ENCODE measurements at places on chromosomes 13 and 19. TPM values are rescaled to one million over a fixed set of nuclear protein-coding genes. Genes with fewer than 3 reads are reported as not detected.

The CYP2A6 gene
- not detected for polyA plus RNA-seq

The SIGLEC12 gene
- 0.14 TPM for polyA plus RNA-seq

- no peak for DNase-seq
These were observed 864.1 kb downstream of the PCDH17 start for GRCh38 chr13:58495668-58496067.

GRCh38 chr13:51825681-51826254 lies 19.2 kb downstream of the TMEM272 start:
- DNase-seq: no peak

GRCh38 chr13:71255633-71256032 lies 611.4 kb downstream of the DACH1 start:
- no peak for DNase-seq

DNA sequence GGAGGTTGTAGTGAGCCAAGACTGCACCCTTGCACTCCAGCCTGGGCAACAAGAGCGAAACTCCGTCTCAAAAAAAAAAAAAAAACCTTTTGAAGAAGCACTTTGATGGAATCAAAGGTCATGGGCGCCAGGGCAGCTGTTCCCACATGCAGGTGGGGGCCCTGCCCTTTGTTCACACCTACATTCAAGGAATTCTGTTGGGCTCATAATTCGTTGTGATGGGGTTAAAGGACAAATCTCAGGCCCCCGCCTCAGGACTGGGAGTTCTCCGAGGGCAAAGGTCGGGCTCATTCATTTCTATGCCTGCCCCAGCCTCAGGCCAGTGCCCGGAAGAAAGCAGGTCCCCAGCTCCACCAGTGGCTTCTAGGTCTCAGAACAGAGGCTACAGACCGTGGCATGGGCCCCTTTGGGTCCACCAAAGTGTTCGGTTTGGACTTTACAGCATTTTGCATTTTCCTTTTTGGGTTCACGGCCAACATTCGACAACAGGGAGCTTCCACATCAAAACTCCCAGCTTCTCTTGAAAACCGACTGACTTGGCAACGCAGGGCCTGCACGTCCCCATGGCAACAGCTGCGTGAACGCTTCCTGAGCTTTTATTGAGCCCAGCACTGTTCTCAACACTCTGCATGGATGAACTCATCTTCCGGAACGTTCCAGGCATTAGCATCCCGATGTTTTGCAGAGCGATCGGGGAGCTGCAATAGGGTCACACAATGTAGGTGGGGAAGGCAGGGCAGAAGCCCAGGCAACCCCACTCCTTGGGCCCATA lies 10.1 kb upstream of the GTF2F1 start:
- peak; percentile 83 for DNase-seq

DNA sequence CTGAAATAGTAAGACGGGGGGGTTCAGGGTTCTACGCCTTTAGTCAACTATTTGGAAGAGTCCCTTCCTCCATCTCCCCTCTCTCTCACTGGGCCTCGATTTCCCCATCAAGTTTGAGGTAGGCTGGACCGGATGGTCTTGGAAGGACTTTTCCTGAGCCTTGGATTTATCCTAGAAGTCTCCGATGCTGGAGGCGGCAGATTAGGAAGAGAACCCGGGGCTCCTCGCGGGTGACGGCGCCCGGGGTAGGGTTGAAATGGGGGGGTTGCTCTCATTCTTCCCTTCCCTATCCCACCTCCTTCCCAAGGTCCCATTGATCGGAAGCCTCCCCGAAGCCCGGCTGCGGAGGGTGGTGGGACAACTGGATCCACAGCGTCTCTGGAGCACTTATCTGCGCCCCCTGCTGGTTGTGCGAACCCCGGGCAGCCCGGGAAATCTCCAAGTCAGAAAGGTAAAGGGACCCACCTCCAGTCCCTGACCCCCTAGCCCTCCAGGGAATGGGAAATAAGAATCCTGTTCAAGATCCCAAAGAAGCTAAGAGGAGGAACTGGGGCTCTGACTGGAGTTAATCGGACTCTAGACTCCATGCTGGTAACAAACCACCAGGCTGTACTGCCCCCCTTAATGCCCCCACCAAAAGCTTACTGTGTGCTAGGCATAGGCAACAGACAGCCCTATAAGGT lies 781 bp downstream of the QPCTL start:
- peak; percentile 66 for DNase-seq

- no peak for DNase-seq
These were observed 977 bp upstream of the IL17D start for GRCh38 chr13:20702530-20702914.

- no peak for DNase-seq
These were observed 5.1 kb upstream of the KLF2 start for GRCh38 chr19:16319481-16319880.
